ENCODE measurements at places on chromosomes 4 and X.
A peak's percentile ranks its signal among the peaks of the same experiment; 100 is the strongest.

GRCh38 chr4:61553557-61554125, 353.5 kb downstream of the ADGRL3 start:
- DNase-seq = no peak

GRCh38 chrX:128931071-128931470, 592.2 kb downstream of the SMARCA1 start:
- no peak for DNase-seq

GRCh38 chrX:1582686-1583437, 8.5 kb upstream of the AKAP17A start:
- DNase-seq = peak; percentile 25

DNA sequence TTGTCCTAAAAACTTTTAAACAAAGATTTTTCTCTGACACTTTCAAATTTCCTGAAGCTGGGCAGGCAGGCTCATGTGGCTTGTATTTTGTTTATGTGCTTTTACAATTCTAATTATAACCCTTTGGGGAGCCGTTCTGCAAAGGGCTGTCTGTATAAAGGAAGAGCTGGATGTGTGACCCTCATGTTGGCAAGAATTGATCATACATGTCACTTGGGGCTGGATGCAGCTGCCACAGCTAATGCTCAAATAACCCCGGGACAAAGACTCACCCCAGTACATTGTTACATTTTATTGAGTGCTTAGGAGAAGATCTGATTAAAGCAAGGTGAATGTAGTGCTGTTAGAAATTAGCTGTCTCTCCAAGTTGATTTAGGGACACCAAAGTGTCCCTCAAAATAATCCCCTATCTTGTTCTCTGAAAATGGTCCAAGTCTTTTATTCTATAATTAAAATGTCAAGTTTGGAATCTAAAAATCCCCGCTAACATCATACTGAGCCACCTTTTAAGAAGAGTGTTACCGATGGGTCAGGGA, 13.0 kb upstream of the DAPP1 start:
- no peak for DNase-seq

DNA sequence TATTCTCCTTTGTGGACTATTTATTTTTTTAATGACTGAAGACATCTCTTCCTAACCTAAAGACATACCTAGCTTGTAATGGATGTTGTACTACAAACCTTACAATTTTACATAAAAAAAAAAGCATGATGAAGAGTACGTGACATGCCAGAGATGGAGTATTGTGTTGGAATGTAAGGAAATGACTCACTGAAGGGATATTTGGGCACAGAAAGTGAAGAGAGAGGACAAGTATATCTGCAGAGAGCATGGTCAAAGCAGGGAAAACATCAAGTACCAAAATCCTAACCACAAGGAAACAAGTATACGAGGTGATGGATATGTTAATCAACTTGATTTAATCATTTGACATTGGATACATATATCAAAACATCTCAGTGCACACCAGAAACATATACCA, 1051.4 kb upstream of the PRKX start:
- DNase-seq = peak; percentile 15

- DNase-seq = no peak
Observed at GRCh38 chr4:45004326-45004725, 278.0 kb upstream of the GNPDA2 start.

DNA sequence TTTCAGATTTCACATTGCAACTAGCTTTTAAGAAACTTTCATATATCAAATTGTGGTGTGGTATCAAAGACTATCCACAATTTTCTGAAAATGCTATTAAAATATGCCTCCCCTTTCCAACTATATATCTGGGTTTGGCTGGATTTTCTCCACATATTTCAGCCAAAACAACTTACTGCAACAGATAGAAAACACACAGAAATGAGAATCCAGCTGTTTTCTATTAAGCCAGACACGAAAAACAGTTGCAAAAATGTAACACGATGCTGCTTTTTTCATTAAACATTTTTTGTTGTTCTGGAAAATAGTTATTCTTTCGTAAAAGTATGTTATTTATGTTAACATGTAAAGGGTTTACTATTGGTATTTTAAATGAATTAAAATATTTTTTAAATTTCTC, 33.1 kb downstream of the DCTD start:
- peak; percentile 15 for DNase-seq

GRCh38 chrX:15848576-15848975, 6.0 kb downstream of the AP1S2 start:
- DNase-seq = peak; percentile 42

DNA sequence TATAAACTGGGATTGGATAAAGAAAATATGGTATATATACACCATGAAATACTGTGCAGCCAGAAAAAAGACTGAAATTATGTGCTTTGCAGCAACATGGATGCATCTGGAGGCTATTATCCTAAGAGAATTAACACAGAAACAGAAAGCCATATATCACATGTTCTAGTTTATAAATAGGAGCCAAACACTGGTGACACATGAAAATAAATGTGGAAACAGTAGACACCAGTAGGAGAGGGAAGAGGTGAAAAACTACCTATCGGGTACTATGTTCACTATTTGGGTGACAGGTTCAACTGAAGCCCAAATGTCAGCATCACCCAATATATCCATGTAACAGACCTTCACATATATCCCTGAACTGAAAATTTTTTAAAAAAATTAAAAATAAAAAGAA, 725.1 kb downstream of the C4orf33 start:
- no peak for DNase-seq

All from fibroblast of lung (primary cell).